ENCODE measurements at places on chromosomes 4 and X.
A peak's percentile ranks its signal among the peaks of the same experiment; 100 is the strongest.

GRCh38 chr4:4642496-4643000 is 100.7 kb upstream of the STX18 start:
- DNase-seq, result no peak

GRCh38 chr4:73419106-73420038 is 15.3 kb downstream of the ALB start:
- DNase-seq, result no peak

- peak; percentile 31 for DNase-seq
These were observed 20.1 kb downstream of the EIF4E start for GRCh38 chr4:98908703-98909262.

DNA sequence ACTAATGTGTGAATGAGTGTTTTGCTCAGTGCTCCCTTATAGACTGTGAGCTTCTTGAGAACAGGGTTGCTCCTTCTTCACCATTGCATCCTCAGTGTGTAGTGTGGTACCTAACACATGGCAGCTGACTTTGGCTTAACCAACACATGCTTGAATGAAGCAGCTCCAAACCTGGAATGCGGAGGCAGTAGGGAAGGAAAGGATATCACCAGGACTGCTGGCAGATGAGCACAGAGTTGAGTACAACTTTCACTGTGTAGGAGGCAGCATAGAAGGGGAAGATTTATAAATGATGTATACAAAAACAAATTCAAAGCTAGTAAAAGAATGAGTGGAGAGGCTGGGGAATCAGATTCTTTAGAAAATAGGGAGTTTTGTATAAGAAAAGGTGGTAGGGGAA is 174.3 kb downstream of the SLIT2 start:
- DNase-seq, result no peak

- no peak for DNase-seq
These were observed 108.4 kb upstream of the ATXN3L start for GRCh38 chrX:13428053-13428786.

DNA sequence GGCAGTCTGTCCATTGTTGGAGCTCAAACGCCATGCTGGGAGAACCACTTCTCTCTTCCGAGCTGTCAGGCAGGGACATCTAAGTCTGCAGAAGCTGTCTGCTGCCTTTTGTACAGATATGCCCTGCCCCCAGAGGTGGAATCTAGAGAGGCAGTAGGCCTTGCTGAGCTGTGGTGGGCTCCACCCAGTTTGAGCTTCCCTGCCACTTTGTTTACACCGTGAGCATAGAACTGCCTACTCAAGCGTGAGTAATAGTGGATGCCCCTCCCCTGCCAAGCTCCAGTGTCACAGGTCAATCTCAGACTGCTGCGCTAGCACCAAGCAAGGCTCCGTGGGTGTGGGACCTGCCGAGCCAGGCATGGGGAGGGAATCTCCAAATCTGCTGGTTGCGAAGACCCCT is 145.7 kb downstream of the VSIG4 start:
- no peak for DNase-seq

DNA sequence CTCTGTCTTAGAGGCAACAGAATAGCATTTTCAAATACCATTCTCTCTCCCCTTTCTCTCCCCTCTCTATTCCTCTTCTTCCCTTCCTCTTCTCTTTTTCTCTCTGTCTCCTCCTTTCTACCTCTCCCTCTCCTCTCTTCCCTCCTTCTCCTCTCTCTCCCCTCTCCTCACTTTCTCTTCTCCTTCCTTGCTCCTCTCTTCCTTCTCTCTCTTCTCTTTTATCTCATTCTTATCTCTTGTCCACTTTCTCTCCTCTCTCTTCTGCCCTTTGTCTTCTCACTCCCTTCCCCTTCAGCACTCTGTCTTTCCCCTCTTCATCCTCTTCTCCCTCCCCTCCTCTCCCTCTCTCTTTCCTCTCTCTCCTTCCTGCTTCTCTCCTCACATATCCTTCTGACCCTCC is 2265.8 kb upstream of the TENM3 start:
- no peak for DNase-seq

DNA sequence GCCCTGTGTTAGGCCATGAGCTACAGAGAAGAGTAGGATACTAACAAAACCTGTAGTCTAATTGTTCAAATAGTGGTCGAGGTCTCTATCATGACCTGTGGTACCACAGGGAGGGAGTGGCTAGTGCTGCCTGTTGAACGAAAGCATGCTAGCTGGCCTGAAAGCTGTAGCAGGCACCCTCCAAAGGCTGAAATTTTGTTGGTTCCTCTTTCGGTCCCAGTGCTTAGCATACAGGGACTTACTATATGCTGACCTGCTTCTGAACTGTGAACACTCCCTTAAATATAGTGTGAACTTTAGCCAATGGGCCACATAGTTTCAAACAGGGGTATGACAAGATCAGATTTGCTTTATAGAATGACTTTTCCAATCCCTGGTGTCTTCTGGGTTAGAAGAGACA is 113.4 kb downstream of the PJA1 start:
- DNase-seq, result no peak

- no peak for DNase-seq
These were observed 255.3 kb downstream of the RAPGEF2 start for GRCh38 chr4:159358226-159358625.

GRCh38 chr4:52076731-52077130 is 25.6 kb downstream of the SPATA18 start:
- DNase-seq, result no peak

DNA sequence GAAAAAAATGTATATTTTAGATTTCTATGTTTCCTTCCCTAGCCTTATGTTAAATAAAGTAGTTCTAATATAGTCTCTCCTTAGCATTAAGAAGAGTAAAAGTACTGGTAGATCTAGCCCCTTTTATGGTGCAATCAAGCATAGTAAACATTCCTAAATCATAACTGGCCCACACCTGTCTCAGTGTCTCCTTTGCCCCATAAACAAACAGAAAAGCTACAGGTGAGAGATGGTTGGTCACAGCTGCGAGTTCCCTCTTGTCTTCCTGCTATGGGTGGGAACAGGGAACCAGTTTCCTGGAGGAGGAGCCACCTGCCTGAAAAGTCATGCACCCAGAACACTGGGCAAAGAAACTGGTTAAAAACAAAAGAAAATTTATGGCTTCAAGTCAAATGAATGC is 16.6 kb downstream of the SOWAHB start:
- DNase-seq, result no peak

DNA sequence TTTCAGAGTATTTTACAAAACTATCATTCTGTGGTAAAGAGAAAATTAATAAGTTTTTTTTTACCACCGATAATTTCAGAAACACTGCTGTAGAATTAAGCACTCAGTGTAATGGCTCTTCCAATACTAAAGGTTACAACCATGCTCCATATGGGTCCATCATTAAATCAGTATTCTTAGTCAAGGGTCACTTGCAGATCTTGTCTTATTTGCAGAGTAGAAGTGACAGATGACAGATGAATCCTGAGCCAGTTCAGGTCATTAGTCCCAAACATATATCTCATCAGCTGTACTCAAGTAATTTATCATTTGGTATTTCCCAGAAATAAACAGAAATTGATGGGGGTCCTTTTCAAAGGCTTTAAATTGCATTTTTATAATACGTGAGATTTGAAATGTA is 182.9 kb downstream of the CFAP47 start:
- DNase-seq, result no peak

DNA sequence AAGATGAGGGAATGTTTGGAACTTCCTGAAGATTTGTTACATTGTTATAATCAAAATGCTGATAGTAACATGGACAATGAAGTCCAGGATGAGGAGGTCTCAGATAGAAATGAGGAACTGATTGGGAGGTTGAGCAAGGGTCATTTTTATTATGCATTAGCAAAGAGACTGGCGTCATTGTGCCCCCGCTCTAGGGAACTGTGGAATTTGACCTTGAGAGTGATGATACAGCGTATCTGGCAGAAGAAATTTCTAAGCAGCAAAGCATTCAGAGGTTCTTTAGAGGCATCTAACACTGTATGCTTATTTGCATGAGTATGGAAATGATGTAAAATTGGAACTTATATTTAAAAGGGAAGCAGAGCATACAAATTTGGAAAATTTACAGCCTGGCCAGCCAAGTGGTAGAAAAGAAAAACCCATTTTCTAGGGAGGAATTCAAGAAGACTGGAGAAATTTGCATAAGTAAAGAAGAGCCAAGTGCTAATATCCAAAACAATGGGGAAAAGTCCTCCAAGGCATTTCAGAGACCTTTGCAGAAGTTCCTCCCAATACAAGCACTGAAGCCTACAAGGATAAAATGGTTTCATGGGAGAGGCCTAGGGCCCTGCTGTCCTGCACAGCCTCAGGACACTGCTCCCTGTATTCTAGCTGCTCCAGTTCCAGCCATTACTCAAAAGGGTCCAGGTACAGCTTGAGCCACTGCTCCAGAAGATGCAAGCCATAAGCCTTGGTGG is 483.0 kb upstream of the NDST4 start:
- DNase-seq, result no peak

DNA sequence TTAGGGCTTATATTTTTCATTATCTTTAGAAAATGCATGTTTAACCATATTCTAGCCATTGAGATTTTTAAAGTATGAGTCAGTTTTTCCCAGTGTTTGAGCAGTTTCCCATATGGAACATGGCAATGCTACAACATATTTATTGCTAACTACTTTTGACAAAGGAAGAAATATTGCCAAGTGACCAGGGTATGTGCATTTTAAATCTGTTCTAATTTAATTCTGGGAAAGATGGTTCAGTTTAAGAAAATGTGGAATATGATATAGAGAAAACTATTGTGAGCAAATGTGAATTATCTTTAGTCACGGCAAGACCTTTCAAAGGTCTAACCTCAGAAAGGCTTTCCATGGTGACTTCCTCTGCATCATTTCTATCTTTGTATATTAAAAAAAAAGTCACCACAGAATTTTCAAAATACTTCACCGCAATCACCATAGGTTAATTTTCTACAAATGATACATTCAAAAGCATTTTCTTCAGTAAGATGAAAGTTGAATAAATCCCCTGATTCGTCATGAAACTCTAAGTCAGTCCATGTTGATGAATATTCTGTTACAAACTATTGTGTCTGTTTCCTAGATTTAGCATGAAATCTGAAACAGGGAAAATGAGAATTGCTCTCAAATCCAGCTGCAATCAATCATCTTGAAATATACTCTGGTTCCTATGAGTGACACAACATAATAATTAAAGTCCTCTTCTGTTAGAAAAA is 2349.0 kb upstream of the TENM3 start:
- no peak for DNase-seq

DNA sequence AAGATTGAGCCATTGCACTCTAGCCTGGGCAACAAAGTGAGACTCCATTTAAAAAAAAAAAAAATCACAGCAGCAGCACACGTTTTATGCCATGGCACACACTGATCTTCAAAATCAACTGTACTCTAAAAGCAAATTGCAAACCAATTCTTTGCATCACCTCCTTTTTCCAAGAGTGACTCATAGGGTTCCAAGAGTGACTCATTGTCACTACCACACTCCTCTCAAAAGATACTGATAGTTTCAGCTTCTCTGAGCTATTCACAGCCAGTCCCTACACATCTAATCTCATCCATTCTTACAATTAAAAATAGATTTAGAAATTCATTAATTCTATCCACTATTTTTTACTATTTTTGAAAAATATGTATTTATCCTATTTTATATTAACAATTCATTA is 1494.9 kb upstream of the AGA start:
- DNase-seq, result no peak

DNA sequence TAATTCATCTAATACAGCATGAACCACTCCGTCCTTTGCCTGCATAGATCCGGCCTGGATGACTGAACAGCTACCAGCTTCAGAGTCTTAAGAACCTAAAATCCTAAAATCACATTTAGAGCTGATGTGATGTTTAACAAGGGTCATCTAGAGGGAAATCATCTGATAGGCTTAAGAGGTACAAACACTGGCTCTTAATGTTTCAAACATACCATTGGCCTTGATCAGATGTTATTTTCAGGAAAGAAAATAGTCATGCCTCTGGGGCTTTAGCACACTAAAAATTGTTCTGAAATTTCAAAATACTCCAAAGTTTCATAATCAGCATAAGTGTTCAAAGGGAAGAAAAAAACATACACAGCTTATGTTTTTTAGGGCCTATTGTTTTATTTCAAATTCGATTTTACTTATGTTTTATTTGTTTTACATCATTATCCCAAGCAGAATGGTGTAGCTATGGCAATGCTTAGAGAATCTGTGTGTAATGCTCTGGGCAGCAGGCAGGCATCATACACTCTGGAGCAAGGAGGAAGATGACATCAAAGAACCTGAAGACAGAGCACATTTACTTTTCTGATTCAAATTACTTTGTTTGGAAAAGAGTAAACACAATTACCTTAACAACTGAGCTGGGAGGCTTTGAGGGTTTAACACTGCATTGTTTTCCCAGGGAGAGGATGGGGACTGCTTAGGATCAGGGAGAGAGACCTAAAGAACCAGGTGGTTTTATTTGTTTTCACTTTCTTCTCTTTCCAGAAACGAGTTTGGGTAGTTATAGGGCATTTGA is 25.3 kb upstream of the LEF1 start:
- DNase-seq, result no peak

DNA sequence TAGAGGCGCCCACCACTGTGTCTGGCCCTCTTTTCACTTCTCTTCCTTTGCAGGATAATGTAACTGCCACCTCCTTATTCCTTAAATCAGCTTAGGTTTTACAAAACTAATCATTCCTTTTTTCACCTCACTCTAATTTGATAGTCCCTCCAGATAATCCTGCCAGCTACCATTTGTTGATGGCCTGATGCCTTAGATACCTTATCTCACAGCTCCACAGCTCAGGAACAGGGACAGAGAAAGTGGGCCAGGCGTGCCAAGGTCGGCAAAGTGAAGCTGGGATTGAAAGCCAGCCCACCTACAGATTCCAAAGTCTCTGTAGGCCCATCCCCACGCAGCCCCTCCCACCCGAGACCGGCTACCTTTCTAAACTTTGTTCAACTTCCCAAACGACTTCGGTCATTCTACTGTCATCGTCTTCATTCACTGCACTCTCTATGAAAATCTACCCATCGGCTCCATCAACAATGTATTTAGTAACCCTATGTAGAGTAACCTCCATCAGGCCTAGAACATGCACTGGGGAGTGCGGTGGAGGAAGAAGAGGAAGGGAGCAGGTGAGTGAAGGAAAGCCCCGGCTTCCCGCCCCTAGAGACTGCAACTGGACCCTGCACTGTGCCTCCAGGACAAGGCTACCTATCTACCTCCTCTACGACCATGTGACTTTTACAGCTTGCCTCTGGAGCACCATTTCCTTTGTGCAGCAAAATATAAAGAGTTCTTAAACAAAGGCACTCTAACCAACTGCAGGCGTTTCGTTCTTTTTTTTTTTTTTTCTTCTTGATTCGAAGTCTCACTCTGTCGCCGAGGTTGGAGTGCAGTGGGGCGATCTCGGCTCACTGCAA is 1.5 kb downstream of the CASP6 start:
- DNase-seq, result no peak

DNA sequence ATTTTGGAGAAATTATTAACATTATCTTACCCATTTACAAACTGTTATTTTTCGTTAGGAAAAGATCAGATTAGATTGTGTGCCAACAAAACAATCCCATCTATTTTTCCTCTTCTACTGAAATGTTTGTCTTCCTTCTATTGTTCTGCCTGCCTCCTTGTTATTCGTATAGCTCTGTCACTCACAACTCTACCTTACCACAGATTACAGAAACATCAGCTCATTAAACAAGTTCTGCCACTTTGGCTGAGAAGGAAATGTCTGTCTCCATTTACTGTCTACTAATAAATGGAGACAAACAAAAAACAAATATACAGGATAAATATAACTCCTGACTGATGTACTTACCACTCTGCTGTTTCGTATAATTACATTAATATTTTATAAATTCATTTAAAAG is 211.4 kb downstream of the ENOX2 start:
- DNase-seq, result no peak

GRCh38 chr4:97513917-97514316 is 629.4 kb downstream of the STPG2 start:
- DNase-seq, result no peak

GRCh38 chr4:13988353-13989305 is 361.1 kb upstream of the BOD1L1 start:
- no peak for DNase-seq

- DNase-seq, result no peak
These were observed 97.9 kb downstream of the MAB21L2 start for GRCh38 chr4:150679765-150680343.
